ENCODE measurements at places on chromosomes 16 and 17. TPM values are rescaled to one million over a fixed set of nuclear protein-coding genes. Genes with fewer than 3 reads are reported as not detected.

GRCh38 chr16:27033281-27033979 is 33.3 kb upstream of the C16orf82 start:
- no peaks in the 10 kb centered on the region for H3K27me3 ChIP-seq
- no peak for DNase-seq
- H3K27ac ChIP-seq, result no peak overlapping the region
- no peak overlapping the region for H3K4me3 ChIP-seq
- H3K4me1 ChIP-seq, result no peaks in the 10 kb centered on the region

SGCA gene
- total RNA-seq, result 0.51 TPM

DNA sequence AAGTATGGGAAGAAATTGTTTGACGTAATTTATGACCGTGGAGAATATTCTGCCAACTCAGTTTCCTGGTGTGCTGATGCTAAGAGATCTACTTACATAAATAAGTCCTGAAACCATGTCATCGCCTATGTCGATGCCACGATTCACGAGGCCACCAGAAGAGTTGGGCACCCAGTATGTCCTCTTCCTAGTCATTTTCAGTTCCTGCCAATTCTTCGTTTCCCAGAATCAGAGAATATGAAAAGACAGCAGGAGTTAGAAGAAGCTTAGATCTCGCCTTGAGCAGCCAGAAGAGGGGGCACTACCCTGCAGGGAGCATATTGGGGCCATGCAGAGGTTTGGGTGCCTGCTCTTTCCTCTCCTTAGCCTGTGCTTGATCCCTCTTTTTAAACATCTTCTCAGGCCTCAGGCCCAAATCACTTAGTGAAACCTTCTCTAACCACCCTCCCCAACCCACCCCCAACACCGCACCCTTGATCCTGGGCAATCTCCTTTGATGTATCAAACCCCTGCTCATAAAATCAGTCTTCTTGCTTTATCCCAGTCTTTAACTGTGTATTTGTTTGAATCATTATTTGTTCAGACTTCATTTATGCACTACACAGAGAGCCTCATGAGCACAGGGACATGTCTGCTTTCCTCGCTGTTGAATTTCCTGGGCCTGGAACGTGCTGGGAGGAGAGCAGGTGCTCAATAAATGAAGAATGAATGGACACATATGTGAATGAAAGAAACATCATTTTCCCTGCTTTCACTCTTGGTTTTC is 12.2 kb upstream of the LONP2 start:
- H3K36me3 ChIP-seq, result no peaks in the 10 kb centered on the region
- no peaks in the 10 kb centered on the region for H3K27me3 ChIP-seq
- DNase-seq, result no peak
- H3K4me3 ChIP-seq, result no peak overlapping the region

DNA sequence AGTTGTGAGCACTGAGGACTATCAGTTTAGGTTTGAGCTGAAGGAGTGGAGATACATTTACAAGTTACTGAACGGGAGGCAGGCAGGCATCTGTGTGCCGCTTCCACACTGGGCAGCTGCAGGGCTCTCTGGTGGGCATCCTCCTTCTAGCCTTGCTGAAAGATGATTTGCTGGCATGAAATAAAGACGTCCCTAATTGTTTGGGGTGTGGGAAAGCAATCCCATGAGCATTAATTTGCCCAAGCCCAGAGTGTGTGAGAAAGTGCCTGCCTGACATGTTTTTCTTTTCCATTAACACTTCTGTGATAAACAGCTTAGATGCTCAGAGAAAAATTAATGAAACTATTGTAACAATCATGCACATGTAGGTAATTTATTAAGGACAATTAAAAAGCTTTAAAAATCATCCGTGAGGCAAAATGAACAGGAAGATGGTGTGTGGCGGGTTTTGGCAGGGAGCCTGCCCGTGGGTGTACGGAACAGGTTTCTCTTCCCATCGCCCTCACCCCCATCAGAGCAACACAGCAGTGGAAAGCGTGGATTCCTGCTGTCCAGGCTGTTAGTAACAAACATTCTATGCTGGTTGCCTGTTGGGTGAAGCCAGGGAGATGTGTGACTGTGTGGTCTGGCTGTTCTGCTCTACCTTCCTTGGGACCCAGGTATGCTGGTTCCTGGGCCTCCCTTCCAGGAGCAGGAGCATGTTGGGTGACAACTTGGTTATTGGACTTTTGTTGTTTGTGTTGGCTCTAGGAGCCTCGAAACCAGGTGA is 191.9 kb downstream of the MSI2 start:
- DNase-seq, result no peak
- H3K4me1 ChIP-seq, result peaks cover 62% of the 10 kb centered on the region
- peak overlapping the region; percentile 7 for H3K27ac ChIP-seq
- no peaks in the 10 kb centered on the region for H3K27me3 ChIP-seq

DNA sequence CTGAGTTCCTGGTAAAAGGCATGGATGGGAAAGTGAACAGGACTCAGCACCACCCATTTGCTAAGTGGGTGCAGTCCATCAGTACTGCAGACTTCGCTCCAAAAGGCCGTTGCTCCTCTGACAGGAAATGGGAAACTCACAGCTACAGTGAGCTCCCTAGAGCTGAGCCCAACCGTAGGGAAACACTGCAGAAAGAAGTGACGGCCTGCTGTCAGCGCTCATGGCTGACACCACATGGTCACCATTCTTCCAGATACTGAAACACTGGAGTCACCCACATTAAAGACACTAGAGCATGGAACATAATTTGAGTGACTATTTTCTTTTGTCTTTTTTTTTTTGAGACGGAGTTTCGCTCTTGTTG is 31.9 kb downstream of the UBE2O start:
- no peak overlapping the region for H3K27ac ChIP-seq
- no peak for DNase-seq
- no peaks in the 10 kb centered on the region for H3K27me3 ChIP-seq
- H3K4me1 ChIP-seq, result peaks cover 22% of the 10 kb centered on the region
- no peak overlapping the region for H3K4me3 ChIP-seq
- H3K36me3 ChIP-seq, result peaks cover 18% of the 10 kb centered on the region

GRCh38 chr17:45380046-45380765 is 52.5 kb downstream of the ARHGAP27 start:
- no peak overlapping the region for H3K4me3 ChIP-seq
- H3K27me3 ChIP-seq, result no peaks in the 10 kb centered on the region
- DNase-seq, result no peak

GRCh38 chr16:72976438-72977064 is 71.4 kb downstream of the ZFHX3 start:
- DNase-seq, result no peak
- no peaks in the 10 kb centered on the region for H3K36me3 ChIP-seq
- H3K4me3 ChIP-seq, result no peak overlapping the region

GRCh38 chr17:19533718-19534561 is at the start of gene SLC47A1:
Gene SLC47A1 (plus strand): TSS chr17:19533854. CDS start chr17:19533940, 86 bp downstream.
- H3K4me3 ChIP-seq, result no peak within 1 kb of the TSS
- H3K27ac ChIP-seq, result no peak within 1 kb of the TSS
- H3K36me3 ChIP-seq, result no peaks in the 10 kb centered on the region
- H3K4me1 ChIP-seq, result peaks cover 6% of the 10 kb centered on the region

EME1 gene
- total RNA-seq, result 16.8 TPM

HIGD1B gene
- total RNA-seq, result not detected

DNA sequence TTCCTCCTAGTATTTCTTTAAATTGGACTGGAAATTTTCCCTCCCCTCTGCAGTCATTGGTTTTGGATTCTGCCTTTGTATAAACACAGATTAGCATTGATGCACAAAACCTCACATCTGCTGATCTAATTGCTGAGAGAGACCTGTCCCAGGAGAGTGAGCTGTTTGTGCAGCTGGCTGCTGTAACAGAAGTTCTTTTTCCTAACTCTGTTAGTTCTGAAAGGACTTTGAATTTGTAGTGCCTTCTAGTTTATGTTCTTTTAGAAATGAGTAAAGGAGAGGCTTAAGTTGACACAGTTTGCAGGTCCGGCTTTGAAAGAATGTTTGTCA is 45.2 kb upstream of the KPNB1 start:
- H3K4me3 ChIP-seq, result no peak overlapping the region
- H3K4me1 ChIP-seq, result no peaks in the 10 kb centered on the region

- H3K4me1 ChIP-seq, result peaks cover 50% of the 10 kb centered on the region
- H3K36me3 ChIP-seq, result peaks cover 1% of the 10 kb centered on the region
- H3K4me3 ChIP-seq, result peak overlapping the region; percentile 59
Observed at GRCh38 chr16:11669380-11670146, 1.3 kb downstream of the SNN start.

DNA sequence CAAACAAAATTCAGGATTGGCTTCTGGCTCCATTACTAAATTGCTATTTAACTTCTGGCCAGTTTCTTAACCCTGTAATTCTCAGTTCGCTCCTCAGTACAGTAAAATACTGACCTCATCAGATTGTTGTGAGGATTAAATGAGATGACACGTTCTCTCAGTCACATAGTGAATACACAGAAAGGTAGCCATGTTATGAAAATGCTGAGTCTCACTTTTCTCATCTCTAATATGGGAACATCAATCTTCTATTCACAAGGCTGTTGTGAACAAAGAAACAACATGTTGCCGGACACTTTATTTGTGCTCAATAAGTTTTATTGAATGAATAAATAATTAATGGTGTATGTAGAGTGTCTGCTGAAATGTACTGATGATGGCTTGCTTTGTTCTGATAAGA is 924.5 kb upstream of the GOT2 start:
- no peak overlapping the region for H3K4me3 ChIP-seq
- no peaks in the 10 kb centered on the region for H3K36me3 ChIP-seq
- no peaks in the 10 kb centered on the region for H3K4me1 ChIP-seq
- H3K27ac ChIP-seq, result no peak overlapping the region

ZNF19 gene
- 2.1 TPM for total RNA-seq

AATF gene
- 85.6 TPM for total RNA-seq

ZNF629 gene
- total RNA-seq, result 0.69 TPM

PRSS27 gene
- total RNA-seq, result 0.97 TPM

- no peak overlapping the region for H3K27ac ChIP-seq
- no peak overlapping the region for H3K4me3 ChIP-seq
- DNase-seq, result no peak
- peaks cover 10% of the 10 kb centered on the region for H3K4me1 ChIP-seq
Observed at GRCh38 chr16:74766729-74767128, 7.9 kb downstream of the FA2H start.

PRKCA gene
- total RNA-seq, result 1.9 TPM

PRAC1 gene
- total RNA-seq, result not detected

DNA sequence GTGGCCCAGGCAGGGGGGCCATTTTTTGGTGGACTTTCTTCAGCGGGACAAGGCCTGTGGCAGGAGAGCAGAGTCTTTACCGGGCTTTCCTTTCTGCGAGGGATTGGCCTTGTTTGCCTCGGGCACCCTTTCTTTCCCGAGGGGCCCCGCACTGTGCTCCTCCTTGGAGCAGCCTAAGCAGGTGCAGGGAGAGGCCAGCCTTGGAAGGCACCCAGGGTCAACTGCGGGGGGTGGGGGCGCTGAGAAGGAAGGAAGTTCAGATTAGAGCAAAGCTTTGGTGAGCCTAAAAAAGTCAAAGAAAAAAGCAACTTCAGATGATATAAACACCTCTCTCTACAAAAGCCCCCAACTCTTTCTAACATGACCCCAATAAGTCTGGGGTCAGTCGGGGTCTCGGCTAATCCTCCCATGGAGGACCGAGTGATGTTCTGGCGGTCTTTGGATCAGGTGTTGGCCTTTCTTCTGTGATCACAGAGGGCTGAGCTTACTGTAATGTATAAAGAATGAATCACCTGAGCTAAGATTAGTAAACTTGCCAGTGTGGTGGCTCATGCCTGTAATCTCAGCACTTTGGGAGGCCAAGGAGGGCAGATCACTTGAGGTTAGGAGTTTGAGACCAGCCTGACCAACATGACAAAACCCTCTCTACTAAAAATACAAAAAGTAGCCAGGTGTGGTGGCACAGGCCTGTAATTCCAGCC is 63.0 kb downstream of the PGS1 start:
- no peak for DNase-seq
- H3K36me3 ChIP-seq, result no peaks in the 10 kb centered on the region

OR3A3 gene
- total RNA-seq, result not detected

- DNase-seq, result peak; percentile 68
- no peaks in the 10 kb centered on the region for H3K27me3 ChIP-seq
- peak within 1 kb of the TSS; percentile 88 for H3K4me3 ChIP-seq
- H3K4me1 ChIP-seq, result peaks cover 13% of the 10 kb centered on the region
Observed at GRCh38 chr16:636206-637080, at the start of gene METTL26. Gene METTL26 (minus strand): TSS chr16:636305. CDS start chr16:636290, 15 bp downstream.

DNA sequence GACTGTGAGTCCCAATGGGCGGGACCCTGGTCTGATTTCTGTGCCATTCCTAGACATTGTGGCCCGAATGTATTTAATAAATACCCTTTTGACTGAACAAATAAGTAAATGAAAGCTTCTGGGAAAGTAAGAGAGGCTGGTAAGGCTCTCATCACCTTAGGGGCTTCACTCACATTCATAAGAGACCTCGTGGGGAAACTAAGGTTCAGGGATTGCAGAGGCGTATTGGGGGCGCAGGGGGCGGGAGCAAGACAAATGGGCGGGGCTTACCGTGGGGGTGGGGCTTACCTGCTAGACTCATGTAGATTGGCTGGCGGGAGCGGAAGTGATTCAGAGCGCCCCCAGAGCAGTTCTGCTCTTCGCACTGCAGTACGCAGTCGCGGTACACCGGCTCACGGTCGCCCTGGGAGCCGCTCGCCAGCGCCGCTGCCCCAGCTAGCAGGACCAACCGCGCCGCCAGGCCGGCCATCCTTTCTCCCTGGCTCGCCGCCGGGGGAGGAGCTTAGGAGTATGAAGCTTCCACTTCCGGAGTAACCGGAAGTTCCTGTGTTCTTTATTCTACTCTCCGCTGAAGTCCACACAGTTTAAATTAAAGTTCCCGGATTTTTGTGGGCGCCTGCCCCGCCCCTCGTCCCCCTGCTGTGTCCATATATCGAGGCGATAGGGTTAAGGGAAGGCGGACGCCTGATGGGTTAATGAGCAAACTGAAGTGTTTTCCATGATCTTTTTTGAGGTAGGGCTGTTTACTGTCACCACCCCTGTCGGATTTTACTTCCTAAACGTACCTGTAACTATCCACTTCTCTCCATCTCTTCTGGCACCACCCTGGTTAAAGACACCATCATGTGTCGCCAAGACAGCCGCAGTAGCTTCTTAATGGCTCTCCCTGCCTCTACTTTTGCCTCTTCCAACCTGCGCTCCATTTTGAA is at the start of gene PGAP3:
Gene PGAP3 (minus strand): TSS at position 512 of the 929 bp plus-strand sequence. CDS start 43 bp downstream, at position 469.
- peak within 1 kb of the TSS; percentile 74 for H3K27ac ChIP-seq
- H3K36me3 ChIP-seq, result no peaks in the 10 kb centered on the region
- peaks cover 3% of the 10 kb centered on the region for H3K4me1 ChIP-seq
- H3K4me3 ChIP-seq, result peak within 1 kb of the TSS; percentile 88
- DNase-seq, result peak; percentile 78

DNA sequence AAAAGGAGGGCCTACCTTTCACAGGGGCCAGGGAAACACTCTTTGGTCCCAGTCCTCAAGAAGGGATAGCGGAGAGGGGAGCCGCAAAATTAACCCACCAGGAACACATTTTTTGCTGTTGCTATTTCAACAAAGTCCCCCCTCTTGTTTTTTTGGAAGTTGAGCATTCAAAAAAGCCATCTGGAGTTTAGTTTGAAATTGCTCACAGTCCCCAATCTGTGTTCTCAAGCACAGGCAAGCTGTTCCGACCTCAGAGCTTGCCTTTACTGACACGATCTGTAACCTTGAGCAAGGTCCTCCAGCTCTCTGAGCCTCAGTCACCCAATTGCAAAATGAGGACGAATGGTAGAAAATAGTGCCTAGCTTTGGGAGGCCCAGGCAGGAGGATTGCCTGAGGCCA is 131.1 kb downstream of the ZNF423 start:
- no peak overlapping the region for H3K27ac ChIP-seq
- H3K27me3 ChIP-seq, result no peaks in the 10 kb centered on the region
- H3K4me3 ChIP-seq, result no peak overlapping the region
- DNase-seq, result no peak
- H3K4me1 ChIP-seq, result no peaks in the 10 kb centered on the region

CCDC154 gene
- 0.26 TPM for total RNA-seq

Data from GM12878 (cell line).